Activated naive CD4-positive, alpha-beta T cell treated with Interleukin-2 at 50 U/mL for 16 hours (primary cell): ENCODE measurements at places on chromosomes 7 and 10.
A peak's percentile ranks its signal among the peaks of the same experiment; 100 is the strongest.

GRCh38 chr10:80144696-80145131 lies 12.2 kb downstream of the PLAC9 start:
- DNase-seq, result peak; percentile 18

- no peak for DNase-seq
Observed at GRCh38 chr10:47101196-47101595, 190.0 kb downstream of the PTPN20 start.

- no peak for DNase-seq
Observed at GRCh38 chr7:107563081-107563774, 492 bp downstream of the COG5 start.

- no peak for DNase-seq
Observed at GRCh38 chr7:82789883-82790609, 346.5 kb upstream of the CACNA2D1 start.

DNA sequence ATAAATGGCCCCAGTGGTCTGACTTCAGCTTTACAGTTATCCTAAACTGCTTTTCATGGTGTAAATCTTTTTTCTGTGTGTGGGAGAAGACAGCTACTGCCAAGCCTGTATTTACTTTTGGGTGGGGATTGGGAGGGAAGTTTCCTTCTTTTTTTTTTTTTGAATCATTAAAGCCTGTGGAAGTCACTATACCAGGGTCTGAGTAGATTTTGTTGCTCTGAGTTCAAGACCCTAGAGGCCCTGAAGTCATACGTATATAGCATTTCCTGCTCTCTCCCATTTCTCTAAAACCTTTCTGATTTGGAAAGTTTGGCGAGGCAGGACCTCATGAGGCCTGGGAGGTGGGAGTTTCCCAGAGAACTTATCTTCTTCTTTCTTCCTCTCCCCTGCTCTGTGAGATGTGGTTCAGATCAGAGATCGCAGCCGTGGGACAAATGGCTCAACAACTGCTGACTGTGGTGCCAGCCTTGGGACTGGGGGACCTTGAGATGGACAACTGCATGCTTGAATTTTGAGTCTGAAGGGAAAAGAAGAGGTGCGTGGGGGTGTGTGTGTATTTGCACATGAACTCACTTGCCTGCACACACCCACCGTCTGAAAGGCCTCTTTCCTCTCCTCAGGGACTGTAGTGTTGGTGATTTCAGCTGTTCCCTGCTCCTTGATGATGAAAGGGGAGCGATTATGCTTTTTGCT lies 18.1 kb downstream of the LRMDA start:
- DNase-seq, result no peak

GRCh38 chr7:46449743-46450142 lies 528.7 kb upstream of the IGFBP3 start:
- DNase-seq, result no peak

- DNase-seq, result no peak
Observed at GRCh38 chr10:71648254-71648932, 71.2 kb downstream of the C10orf105 start.

DNA sequence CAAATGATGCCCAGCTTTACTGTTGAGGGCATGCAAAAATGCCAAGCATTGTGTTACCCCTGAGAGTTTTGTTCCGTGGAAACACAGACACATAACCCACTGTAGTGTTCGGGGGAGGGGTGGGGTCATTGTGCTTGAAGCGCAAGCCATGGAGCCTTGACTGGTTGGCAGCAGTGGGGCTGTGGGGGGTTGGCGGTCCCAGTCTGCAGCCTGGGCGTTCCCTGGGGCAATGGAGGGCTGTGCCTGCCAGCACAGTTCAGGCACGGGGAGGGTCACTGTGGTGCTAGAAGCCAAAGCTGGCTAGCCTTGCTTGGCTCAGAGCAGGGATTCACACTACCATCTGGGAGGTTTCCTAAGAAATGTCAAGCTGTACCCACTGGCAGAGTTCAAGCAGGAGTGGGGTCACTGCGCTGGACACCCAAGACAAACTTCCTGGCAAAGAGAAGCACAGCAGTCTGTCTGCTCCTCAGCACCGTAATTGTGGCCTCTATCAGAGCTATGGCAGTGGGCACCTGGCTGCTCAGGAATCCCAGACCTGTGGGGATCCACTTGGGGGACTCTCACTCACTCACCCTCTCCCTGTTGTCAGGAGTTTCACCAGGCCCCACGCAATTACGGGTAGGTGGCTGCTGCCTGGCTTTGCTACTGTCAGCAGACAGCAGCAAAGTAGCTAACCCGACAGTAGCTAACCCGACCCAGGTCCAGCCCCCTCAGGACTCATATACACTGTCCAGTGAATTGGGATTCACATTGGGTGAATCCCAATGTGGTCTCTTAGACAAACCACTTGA lies 292.4 kb downstream of the ZWINT start:
- no peak for DNase-seq

DNA sequence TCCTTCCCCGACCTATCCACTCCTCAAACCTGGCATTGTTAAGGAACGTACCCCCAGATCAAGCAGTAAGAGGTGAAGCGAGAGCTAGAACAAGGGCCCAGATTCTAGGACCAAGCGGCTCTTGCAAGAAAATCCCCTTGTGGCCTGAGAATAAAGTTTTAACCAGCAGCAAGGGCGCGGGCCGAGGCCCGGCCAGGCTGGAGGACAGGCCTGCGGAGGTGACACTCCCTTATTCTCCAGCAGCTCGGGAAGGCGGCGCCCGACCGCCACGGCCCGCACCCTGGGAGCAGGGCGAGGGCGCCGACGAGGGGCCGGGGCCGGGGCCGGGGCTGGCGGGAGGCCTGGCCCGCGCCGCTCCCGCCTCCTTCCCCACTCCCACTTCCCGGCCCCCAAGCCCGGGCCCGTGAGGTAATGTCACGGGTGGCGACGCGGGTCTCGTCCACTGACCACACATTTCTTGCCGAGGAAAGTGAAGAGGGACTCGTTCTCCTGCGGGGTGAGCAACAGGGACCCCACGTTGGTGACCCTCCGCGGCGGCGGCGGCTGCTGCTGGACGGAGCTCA lies 551 bp downstream of the WASL start:
- peak; percentile 25 for DNase-seq

GRCh38 chr7:42886129-42886528 lies 25.7 kb downstream of the C7orf25 start:
- DNase-seq, result no peak

DNA sequence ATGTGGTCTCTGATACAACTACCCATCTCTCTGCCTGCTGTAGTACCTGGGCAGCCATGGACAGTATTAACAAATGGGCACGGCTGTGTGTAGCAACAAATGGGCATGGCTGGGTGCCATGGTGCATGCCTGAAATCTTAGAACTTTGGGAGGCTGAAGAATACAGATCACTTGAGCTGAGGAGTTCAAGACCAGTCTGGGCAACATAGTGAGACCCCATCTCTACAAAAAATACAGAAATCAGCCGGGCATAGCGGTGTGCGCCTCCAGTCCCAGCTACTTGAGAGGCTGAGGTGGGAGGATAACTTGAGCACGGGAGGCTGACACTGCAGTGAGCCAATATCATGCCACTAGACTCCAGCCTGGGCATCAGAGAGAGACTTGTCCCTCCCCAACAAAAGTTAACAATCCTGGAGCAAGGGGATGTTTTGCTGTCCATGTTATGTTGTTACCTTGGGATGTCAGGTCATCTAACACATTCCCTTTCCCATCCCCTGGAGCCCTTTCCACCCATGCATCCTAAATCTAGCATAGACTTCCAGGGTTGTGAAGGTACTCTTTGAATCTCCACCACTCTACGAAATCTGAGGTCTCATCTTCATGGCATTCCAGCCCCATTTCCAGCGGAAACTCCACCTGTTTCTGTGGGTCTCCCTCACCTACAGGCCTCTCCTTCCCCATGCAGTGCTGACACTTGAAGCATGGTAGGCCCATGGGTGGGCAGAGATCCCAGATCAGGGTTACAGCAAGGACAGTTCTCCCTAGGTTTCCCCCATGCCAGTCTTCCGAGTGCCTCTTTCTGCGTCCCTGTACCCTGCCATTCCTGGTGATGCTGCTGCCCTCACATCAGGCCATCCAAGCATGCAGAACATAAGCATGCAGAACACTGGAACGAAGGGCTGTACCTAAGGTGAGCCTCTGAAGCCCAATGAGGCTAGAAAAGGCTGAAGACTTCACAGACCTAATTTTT lies 13.1 kb downstream of the FXYD4 start:
- DNase-seq, result no peak

GRCh38 chr10:88372051-88372715 lies 210.9 kb downstream of the RNLS start:
- DNase-seq, result no peak

DNA sequence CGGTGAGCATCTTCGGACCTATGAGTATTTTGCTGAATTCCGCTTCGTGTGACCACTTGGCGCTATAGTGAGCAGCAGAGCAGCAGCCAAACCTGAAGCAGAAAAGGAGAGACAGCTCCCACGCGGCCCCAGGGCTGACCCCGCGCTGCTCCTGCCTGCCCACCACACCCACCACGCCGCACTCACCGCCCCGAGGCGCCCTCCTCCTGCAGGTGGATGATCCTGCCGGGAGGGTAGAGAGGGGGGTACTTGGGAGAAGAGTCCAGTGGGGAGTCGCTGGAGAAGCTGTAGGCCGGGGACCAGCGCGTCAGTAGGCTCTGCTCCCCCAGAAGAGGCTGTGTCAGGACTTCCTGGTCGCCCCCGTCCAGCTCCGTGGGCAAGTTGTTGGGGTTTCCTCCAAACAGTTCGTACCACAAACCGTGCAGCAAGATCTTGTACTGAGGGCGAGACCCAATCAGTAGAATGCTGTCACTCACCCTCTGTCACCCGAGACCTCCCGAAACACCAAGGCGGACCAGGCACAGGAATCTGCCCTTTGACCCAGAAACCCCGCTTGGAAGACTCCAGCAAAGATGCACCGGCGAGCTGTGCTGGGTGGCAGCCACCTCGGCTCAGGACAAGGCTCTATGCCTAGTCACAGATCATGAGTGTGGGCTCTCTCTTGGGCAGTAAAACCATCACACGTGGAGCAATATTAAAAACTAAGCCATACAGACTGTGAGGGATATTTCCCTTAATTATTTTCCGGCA lies 37.6 kb downstream of the DAGLB start:
- DNase-seq, result no peak

DNA sequence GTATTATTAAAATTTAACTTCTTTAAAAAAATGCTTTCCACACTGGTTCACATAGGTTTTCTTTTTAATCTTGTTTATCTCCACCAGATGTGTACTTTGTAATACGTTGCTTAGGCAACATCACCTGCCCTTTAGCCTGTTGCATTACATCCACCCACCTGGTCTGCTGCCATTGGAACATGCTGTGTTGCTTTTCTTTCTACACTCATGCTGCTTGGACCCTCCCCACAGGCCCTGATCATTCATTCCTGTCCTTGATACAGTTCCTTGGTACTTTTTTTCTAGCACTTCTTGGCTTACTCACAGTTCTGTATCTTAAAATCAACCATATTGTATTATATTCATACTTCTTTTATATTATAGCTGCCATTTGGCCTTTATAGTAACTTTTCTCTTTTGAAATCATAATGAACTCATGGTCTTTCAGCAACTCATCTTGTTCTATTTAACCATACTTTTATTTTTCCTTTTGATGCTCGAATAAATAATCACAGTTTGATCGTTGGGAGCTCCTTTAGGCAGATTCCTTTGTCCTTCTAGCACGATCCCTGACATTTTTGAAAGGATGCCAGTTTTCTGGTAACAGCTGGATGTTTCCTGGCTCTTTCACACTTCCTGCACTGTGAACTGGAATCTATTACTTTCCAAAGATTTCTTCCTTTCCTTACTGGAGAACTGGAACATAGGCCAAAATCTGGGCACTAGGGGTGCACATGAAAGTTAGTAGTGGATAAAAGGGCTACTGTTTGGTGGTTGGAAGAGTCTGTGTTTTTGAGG lies 125.1 kb downstream of the CDK14 start:
- DNase-seq, result no peak

GRCh38 chr10:104293011-104293410 lies 24.0 kb downstream of the GSTO2 start:
- no peak for DNase-seq

- no peak for DNase-seq
Observed at GRCh38 chr10:436911-437665, 252.4 kb downstream of the DIP2C start.

DNA sequence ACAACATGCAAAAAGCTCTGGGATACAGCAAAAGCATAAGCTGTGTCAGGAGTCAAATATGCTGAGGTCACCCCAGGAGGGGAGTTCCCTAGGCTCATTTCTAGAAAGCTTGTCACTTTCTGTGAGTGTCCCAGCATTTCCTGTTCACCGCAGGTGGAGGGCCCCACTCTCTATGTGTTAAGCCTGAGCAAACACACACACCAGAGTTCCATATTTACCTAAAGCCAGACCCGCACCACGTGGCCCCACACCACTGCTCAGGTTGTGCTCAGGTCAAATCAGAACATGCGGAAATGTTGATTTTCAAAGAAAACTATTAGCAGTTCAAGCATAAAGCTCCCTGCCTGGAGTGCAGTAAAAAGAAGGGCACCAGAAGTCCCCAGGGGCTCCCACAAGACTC lies 259.6 kb upstream of the PPP2R2D start:
- DNase-seq, result no peak

GRCh38 chr10:32317795-32318357 lies 29.1 kb downstream of the EPC1 start:
- no peak for DNase-seq

- DNase-seq, result no peak
Observed at GRCh38 chr10:88066876-88067275, 203.5 kb downstream of the PTEN start.

- no peak for DNase-seq
Observed at GRCh38 chr10:120456143-120456625, 843 bp upstream of the PLPP4 start.

DNA sequence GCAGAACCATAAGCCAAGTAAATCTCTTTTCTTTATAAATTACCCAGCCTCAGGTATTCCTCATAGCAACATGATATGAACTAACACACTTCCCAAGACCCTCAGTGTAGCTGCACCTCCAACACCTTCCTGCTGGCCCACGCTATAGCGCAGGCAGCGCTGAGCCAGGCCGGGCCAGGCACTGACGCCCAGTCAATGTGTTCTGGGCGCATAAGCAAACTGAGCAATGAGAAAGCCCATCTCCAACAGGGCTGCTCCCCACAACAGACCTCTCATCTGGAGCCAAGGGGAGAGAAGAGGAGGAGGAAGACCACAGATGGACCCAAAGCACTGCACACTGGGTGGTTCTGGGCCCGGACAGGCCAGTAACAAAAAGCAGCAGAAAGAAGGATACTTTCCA lies 40.8 kb downstream of the FAM53B start:
- no peak for DNase-seq

GRCh38 chr10:68752711-68753350 lies 31.8 kb downstream of the CCAR1 start:
- no peak for DNase-seq

GRCh38 chr7:95808396-95808795 lies 36.0 kb downstream of the DYNC1I1 start:
- no peak for DNase-seq

DNA sequence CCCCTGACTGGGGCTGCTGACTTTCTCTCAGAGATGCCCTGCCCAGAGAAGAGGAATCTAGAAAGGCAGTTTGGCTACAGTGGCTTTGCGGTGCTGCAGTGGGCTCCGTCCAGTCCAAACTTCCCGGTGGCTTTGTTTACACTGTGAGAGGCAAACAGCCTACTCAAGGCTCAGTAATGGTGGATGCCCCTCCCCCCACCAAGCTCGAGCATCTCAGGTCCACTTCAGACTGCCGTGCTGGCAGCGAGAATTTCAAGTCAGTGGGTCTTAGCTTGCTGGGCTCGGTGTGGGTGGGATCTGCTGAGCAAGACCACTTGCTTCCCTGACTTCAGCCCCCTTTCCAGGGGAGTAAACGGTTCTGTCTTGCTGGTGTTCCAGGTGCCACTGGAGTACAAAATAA lies 734.5 kb upstream of the LRRN3 start:
- no peak for DNase-seq

GRCh38 chr10:9096288-9096687 lies 1041.8 kb downstream of the GATA3 start:
- DNase-seq, result peak; percentile 11

GRCh38 chr7:159117366-159118196 lies 27.1 kb downstream of the VIPR2 start:
- no peak for DNase-seq
